ENCODE measurements at places on chromosomes 4 and X. TPM values are rescaled to one million over a fixed set of nuclear protein-coding genes. Genes with fewer than 3 reads are reported as not detected.

DNA sequence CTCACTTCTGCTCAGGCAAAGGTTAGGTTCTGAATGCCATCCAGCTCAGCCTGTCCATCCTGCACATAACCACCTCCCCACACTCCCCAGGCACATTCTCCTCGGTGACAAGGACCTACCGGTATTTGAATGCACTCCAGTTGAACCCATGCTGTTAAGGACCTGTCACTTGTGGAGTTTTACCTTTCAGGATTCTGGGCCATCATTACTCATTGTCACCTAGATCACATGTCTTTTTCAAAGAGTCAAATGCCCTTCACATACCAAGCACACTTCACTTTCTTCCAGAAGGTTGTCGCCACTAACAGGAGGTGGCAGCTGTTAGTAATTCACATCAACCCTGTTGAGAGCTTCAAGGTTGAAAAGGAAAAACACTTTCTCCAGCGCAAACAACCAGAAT is 218.3 kb downstream of the SOWAHB start:
- no peak for DNase-seq

- no peak for DNase-seq
Observed at GRCh38 chrX:45850197-45850774, 649.6 kb upstream of the DIPK2B start.

DNA sequence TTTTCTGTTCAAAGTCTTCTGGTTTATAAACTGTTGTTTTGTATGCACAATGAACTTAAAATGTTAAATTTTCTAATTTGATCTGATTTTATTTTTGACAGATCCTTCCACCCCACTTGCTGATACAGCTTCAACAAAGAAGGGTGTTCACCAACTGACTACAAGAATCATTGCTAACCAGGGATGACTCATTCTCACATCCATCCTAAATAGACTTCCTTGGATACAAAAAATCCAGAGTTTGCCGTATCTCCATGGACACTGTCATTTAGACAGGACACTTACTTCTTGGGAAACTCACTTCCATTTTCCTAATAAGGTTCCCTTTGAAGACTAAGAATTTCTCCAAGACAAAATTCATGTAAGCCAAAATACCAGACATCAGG is 111.6 kb upstream of the NWD2 start:
- DNase-seq = no peak

NDUFA1 gene
- 74.9 TPM for total RNA-seq

GRCh38 chr4:156971165-156971675 is 379 bp downstream of the PDGFC start:
- no peak for DNase-seq

STK32B gene
- 2.2 TPM for total RNA-seq

- DNase-seq = no peak
Observed at GRCh38 chr4:97990409-97990808, 152.9 kb downstream of the STPG2 start.

RASSF6 gene
- 2.7 TPM for total RNA-seq

- no peak for DNase-seq
Observed at GRCh38 chr4:71216316-71216959, 122.4 kb upstream of the SLC4A4 start.

DNA sequence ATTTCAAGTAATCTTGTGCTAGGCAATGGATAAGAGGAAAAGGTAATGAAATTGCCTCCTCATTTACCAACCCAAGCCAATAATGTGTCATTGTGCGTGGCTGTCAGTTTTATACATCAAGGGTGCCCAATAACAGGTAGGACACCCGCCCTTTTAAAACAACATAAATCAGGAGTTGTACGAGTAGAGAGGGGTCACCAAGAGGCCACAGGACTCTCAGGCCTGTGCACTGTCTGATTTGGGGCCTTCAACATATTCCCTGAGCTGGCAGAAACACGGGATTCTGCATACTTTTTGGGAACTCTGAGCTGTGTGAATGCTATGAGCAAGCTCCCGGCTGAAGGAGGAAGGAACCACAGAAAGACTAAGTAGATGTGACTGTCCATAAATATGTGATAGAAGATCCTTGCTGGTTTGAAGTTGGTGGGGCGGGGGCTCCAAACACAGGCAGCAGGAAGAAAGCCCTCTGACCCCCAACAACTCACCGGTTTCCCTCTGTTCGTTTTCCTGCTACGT is 82.7 kb upstream of the MAML3 start:
- DNase-seq = no peak

GRCh38 chr4:2866891-2867290 is 23.2 kb downstream of the ADD1 start:
- no peak for DNase-seq

GRCh38 chr4:42954963-42955669 is 62.6 kb downstream of the GRXCR1 start:
- DNase-seq = peak; percentile 51

HDAC6 gene
- total RNA-seq = 84.9 TPM

- peak; percentile 41 for DNase-seq
Observed at GRCh38 chr4:185847352-185848097, 35.5 kb upstream of the SORBS2 start.

FRG2 gene
- not detected for total RNA-seq
